ENCODE measurements at places on chromosomes 4 and X. TPM values are rescaled to one million over a fixed set of nuclear protein-coding genes. Genes with fewer than 3 reads are reported as not detected.

DNA sequence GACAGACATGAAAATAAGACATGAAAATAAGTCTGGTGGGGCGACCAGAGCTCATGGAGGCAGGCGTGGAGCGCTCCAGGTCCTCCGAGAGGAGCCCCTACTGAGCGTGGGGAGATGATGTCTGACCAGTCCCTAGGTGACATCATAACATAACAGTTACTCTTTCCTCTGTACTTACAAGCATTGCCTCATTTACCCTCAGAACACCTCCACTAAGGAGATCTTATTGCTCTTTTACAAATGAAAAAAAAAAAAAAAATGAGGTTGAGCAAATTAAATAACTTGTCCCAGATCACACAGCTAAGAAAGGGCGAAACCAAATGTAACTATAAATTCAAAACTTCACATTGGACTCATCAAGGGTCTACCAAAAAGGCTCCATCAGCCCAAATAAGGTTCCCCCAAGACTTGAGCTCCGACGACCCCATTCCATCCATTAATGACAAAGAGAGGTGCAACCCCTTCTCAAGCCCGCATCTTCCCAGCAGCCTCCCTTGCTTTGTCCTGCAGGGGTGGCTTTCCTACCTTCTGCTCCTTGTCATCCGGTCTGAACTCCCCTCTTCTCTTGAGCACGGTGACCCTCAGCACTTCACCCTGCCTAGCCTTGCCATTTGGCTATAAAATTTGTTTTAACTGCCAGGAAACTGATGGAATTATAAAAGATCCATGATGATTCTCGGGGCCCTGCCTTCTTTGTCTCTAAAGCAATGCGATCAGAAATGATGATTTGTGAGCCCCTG is 246.7 kb downstream of the DHX15 start:
- DNase-seq = no peak

GRCh38 chrX:135985157-135985972 is at the start of gene SLC9A6:
TSS of gene SLC9A6 (plus strand) at chrX:135985435. CDS start at chrX:135985659, 224 bp downstream.
- DNase-seq = peak; percentile 72

DNA sequence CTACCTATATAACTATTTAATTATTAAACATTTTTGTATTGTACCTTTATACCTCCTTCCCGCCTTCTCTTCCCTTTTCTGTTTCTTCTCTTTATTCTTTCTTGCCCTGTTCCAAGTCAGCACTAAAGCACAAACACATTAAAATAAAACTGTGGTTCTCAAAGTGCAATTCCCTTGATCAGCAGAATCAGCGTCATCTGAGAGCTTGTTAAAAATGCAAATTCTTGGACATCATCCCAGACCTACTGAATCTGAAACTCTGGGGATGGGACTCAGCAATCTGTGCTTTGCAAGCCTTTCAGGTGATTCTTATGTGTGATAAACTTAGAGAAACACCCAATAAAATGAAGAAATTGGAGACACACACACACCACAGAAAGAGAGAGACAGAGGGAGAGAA is 178.4 kb upstream of the BMP3 start:
- no peak for DNase-seq

DNA sequence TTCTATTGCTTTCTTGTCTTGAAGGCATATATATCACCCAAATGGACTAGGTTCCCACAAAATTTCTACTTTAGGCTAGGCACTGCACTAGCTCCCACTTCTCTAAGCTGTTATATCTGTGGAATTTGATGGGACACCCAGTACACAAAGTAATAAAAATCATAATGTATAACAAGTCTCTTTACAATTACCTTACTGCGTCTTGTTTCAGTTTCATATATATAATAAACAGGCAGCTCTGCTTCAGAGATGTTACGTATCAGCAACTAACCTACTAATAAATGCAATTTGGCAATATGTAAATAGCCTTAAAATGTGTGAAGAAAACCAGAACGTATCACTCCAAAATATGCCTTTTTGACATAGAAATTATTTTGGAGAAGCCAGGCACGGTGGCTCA is 42.0 kb upstream of the UGDH start:
- DNase-seq = no peak

- DNase-seq = no peak
These were observed 206.7 kb downstream of the RASL11B start for GRCh38 chr4:53068755-53069330.

GRCh38 chrX:44507292-44507691 is 35.4 kb downstream of the FUNDC1 start:
- DNase-seq = no peak

- no peak for DNase-seq
These were observed 5.6 kb downstream of the CYSLTR1 start for GRCh38 chrX:78321809-78322208.

DNA sequence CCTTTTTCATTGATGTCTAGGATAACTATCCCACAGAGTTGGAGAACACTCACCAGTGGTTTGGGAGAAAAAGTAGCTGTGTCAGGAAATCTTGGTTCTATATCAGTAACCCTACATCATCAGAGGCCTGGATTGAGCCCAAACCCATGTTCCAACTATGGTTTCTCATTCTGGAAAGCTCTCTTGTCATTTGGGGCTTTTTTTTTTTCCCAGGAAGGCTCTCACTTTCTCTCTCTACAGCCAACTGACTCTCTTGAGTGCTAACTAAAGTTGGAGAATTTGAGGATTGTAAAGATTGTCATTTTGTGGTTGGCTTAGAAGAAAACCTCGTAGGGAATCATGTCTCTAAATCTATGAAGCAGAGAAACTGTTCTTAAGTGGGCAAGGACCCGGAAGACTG is 228.2 kb upstream of the DIPK2B start:
- DNase-seq = no peak

TKTL1 gene
- not detected for polyA plus RNA-seq

MAGEB17 gene
- polyA plus RNA-seq = not detected

MAGEC2 gene
- polyA plus RNA-seq = not detected

UGT2B11 gene
- polyA plus RNA-seq = 3.3 TPM

MAGEC1 gene
- polyA plus RNA-seq = not detected
